Stimulated activated CD8-positive, alpha-beta memory T cell treated with anti-CD3 and anti-CD28 coated beads, Interleukin-7, amount 100 ng/mL, for 24 hours (primary cell): ENCODE measurements at places on chromosomes 2 and 18.

GRCh38 chr2:38652431-38653273, 13.3 kb upstream of the GALM start:
- no peak for DNase-seq

DNA sequence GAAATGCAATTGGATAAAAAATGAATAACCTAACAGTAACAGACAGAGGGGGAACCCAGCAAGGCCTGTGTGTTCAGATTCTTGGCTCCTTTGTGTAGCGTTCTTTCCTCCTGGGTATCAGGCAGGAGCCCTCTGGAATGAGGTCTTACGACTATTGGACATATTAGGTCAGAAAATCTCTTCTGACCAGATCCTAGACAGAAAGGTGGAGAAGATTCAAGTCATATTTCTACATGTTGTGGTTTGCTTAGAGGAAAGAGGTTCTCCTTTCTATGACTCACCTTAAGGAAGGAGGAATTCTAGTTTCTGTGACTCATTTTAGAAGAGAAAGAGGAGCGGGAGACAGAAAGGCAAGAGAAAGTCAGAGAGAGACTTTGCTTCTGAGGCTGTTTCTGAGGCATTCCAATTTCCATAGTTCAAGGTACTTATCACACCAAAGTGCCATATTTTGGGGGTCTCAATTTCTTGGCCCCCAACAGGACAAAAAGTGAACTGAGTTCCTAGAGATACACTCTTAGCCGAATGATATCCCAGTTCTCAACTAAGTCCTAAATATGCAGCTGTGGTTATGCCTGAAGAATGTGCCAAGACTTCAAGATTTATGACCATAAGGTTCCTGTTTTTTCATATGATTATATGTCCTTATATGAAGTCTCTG, 618.6 kb downstream of the ZEB2 start:
- DNase-seq, result no peak

DNA sequence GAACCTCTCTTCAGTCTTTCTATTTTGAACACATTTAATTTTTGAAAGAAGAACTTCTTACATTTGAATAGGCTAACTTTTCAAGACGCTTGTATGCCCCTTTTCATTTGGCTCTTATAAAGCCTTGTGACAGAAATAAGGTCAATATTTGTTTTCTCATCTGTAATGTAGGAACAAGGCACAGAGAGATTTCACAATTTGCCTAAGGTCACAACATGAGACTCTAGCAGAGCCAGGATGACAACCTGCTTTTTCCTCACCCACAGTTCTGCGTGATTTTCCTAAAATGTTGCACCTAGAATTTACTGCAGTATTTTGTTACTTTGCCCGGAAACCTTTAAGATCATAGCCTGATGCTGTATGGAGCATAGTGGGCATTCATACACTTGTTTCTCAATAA, 67.4 kb downstream of the TXNL1 start:
- DNase-seq, result no peak

DNA sequence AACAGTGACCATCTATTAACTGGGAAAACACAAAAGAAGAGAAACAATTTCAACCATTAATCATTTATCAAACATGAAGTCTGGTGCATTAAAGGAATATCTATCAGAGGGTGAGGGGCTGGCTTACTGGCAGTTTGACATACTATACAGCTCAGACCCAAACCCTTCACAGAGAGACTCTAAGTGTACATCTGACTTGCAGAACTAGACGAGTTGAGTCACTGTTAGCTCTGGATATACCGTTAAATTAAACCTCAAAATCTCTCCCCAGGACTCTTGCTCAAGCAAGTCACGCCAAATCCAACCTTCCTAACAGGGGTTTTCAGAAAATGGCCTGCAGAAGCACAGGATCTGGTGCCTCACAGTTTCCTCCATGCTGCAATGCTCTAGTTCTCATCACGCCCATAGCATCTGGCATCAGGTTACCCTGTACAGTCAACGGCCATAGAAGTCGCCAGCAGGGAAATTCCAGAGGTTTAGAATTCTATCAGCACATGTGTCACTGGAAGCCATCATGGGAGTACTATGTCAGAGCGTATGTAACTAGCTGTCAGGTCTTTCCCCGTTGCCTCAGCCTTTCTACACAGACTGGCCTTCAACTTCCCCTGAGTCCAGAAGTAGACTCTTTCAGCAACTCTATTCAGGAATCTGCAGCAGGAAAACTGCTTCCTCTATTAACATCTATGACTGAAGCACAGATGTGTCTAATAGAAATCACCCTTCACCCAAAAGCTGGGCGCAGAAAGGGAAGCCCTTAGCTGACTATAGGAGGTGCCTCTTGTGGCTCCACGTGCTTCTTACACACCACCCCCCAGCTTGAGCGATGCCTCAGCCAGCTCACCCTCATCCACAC, 9.3 kb downstream of the TGOLN2 start:
- no peak for DNase-seq

GRCh38 chr2:29920631-29921559, 491 bp downstream of the ALK start:
- no peak for DNase-seq
